ENCODE measurements at places on chromosomes 12 and 14.

GRCh38 chr12:121238604-121239350, 28.8 kb downstream of the P2RX4 start:
- no peak for DNase-seq

DNA sequence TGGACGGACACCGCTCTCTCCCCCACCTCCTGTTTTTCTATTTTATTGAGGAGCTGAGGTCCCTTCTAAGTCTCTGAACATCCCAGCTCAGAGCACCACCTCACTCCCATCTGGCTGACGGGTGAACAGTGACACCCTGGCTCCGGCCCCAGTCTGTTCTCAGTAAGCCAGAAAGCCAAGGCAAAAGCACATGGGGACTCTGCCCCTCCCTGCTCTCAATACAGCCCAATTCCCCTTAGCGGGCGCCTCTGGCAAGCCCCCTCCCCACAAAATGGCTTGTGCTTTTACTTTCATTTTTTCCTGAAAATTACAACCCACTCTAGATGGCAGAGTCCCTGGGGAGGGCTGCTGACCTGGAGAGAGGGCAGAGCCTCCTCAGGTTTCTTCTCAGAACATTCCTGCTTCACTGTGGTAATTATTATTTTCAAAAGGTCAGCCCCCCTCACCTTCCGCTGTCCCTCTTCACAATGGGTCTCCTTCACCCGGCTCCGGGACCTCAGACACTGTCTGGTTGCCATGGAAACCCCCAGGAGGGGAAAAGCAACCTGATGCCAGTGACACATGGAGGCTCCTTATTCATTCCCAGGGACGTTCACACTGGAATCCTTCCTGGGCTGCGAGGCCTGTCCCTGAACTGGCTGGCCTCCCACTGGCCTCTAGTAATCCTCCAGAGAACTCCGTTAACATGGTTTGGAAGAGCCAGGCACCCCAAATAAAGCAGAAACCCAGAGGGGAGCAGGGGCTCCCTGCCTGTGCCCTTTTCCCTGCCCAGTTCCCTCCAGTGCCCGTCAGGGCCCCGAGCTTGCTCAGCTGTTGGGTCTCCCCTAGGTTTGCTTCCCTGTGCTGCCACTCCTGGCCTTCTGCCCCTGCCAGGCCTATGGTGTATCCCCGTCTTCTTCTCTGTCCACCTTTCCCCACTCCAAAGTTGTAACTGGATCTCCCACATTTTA, 15.9 kb downstream of the COL2A1 start:
- DNase-seq: no peak

DNA sequence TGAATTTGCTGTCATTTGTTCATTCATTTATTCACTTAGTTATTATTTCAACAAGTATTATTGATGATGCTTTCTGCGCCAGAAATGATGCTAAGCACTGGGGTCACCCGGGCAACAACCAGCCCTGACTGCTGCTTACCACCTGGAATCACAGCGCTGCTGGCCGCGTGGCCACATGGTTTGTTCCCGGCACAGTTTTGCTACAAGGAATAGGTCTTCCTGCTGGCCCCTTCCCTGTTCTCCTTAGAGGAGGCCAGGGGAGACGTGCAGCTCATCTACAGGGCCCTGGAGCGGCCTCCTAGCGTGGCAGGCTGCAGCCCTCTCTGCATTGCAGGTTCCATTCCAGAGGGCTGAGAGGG, 7.0 kb downstream of the JDP2 start:
- DNase-seq: no peak

DNA sequence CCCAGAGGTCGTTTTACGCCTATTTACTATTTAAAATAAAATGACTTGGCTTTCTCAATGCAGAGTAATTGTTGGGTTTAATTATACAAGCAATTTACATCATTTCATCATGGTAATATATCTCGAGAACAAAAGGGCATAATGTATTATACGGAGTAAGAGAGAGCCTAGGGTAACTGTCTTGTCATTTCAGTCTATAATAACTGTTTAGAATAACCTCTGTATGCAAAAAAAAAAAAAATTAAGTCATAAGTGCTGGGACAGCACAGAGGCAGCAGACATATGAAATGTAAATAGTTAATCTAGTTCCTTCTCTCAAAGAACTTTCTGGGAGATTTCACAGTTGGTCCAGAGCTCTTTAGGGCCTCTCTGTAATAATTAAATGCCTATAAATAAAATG, 284.9 kb downstream of the TMTC2 start:
- DNase-seq: no peak

DNA sequence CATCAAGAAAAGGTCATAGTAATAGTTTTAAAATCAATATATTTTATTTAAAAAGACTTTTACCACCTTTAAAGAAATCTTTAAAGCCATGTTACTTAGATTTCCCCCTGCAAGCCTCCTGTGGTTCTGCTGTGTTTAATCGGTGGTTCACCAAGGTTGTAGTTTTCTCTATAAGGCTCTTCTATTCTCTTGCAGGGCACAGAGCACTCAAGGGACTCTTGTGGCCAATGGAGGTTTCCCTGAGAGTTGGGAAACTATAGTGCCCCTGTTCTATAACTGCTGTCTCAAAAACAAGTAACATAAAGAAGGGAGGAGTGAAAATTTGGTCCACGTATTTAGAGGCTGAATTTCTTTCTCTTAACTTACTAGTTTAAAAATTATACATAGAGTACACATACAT, 25.0 kb downstream of the DACT1 start:
- no peak for DNase-seq

DNA sequence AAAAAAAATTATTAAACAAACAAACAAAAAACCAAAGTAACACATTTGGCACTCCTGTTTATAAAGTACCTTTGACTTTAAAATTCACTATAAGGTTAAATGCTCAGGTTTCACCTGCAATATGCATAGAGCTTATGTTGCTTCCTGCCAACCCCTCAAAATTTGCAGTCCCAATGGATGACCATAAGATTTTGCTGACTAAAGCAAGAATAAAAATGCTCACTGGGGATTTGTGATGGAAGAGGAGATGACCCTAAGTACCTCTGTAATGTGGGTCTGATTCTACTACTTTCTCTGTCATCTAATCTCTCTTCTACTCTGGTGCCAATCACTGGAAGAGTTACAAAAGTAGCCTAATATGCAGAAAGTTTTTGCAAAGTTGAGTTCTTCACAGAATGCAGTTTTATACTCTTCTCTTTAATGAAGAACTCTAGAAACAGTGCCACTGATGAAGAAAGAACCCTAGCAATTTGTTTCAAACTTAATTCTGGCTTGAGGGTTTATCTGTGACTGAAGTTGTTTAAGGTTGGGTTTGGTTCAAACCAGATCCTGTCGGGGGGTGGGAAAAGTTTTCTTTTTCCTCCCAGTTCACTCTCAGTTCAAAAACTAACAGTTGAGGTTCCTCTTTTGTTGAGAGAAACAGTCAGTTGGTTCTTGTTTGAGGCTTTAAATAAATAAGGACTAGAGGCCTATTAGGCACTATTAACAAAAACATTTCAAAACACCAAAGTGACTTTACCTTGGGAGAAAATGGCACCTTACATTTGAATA, 10.9 kb downstream of the WASHC3 start:
- DNase-seq: no peak

- no peak for DNase-seq
Measured at GRCh38 chr12:128857133-128857763, 4.0 kb downstream of the GLT1D1 start.

DNA sequence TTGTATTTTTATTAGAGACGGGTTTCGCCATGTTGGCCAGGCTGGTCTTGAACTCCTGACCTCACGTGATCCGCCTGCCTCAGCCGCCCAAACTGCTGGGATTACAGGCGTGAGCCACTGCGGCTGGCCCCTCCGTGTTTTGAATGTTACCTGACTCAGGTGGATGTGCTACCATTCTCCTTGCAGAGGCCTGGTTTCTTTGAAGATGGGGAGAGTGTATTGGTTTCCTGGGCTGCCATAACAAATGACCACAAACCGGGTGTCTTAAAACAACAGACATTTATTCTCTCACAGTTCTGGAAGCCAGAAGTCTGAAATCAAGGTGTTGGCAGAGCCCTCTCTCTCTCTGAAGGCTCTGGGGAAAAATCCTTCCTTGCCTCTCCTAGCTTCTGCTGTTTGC, 98.0 kb downstream of the IRF2BPL start:
- no peak for DNase-seq

GRCh38 chr14:63470962-63471793, 72.0 kb downstream of the PPP2R5E start:
- no peak for DNase-seq

GRCh38 chr12:1618489-1618888, 10.5 kb upstream of the WNT5B start:
- DNase-seq: no peak

DNA sequence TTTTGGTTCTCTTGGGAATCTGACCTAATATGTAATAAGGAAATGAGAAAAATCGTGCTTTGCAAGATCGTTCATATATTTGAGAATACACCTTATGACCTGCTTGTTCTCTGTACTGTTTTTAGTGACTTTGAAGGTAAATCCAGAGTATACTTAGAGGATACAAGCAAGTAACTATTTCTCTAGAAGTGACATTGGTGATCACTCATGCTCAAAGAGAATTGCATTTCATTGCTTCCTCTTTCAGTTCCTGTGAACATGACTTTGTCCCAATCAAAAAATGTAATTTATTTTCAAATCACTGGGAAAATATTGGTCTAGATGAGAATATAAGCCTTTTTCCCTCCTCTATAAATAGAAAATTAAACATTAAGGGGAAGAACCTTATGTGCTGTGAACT, 2.7 kb downstream of the KTN1 start:
- DNase-seq: no peak

- DNase-seq: no peak
Measured at GRCh38 chr14:65789363-65789762, 376.8 kb downstream of the FUT8 start.

DNA sequence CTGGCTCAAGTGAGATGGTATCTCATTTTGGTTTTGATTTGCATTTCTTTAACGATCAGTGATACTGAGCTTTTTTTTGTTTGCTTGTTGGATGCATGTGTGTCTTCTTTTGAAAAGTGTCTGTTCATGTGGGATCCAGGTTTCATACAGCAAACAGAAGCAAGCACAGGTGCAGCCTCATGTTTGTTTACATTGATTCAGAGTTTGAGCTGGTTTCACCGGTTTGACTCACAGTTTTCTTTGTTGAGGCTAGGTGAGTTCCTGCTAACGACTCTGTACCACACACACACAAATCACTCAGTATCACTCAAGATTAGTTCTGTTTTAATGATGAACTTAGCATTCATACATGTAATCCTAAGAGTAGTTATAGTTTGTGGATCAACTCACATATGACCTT, 3.7 kb downstream of the OR10G2 start:
- DNase-seq: no peak

- DNase-seq: no peak
Measured at GRCh38 chr12:101200824-101201223, 9.2 kb downstream of the SLC5A8 start.

- no peak for DNase-seq
Measured at GRCh38 chr12:131102991-131103668, 149.4 kb downstream of the ADGRD1 start.

DNA sequence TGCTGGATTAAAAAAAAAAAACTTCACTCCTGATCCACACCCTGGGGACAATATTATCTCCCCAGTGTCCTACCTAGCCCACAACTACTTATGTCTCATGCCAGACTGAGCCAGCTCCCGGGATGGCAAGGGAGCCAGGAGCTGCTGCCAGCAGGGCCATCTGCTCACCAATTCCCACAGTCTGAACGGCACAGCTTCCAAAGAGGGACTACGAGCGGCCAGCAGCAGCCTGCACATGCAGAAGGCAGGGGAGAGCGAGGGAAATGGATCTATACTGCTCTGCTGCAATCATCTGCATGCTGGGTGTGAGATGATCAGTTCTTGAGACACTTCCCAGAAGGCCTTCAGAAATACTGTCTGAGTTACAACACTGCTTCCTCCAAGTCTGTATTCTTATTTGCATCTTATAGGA, 11.1 kb downstream of the SSH1 start:
- DNase-seq: no peak

DNA sequence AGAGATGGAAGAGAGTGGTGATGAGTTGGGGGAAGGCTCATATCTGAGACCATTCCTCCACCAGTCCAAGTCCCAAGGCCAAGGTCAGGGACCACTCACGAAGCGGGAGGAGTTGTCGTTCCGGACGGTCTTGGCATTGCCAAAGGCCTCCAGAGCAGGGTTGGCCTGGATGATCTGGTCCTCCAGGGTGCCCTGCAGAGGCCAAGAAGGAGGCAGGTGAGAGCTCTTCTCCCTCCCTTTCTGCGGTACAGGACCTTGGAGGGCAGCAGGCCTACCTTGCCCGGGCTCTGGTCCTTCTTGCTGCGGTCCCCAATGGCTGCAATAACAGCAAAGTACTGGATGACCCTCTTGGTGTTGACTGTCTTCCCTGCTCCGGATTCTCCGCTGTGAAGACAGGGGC, 4.0 kb downstream of the MYH7 start:
- DNase-seq: no peak

- no peak for DNase-seq
Measured at GRCh38 chr12:128818065-128819022, 5.4 kb downstream of the SLC15A4 start.

DNA sequence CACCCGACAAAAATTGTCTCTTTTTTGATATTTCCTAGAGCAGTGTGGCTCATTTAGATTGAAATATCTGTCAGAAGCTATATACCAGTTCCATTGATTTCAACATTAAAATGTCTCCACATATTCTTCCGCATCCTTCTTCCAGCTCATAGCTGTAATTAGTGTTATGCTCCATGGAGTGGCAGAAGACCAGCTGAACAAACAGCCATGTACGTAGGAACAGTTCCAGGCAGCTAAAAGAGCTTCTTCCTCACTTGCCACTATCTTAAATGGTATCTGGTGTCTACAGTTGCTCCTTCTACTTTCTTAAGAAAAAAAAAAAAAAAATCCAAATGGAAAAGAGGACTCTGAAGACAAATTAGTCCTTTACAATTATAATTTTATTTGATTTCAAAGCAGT, 848.0 kb downstream of the DIO2 start:
- DNase-seq: no peak

DNA sequence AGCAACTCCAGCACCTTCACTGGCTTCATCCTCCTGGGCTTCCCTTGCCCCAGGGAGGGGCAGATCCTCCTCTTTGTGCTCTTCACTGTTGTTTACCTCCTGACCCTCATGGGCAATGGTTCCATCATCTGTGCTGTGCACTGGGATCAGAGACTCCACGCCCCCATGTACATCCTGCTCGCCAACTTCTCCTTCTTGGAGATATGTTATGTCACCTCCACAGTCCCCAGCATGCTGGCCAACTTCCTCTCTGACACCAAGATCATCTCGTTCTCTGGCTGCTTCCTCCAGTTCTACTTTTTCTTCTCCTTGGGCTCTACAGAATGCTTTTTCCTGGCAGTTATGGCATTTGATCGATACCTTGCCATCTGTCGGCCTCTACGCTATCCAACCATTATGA, 6.8 kb downstream of the OR11G2 start:
- no peak for DNase-seq

All from stimulated activated CD4-positive, alpha-beta T cell treated with anti-CD3 and anti-CD28 coated beads, Interleukin-1b, Interleukin-23, amount 100 ng/mL, for 1 hour (primary cell).